Hepatic stellate cell (primary cell): ENCODE measurements at places on chromosomes 4 and X.
A peak's percentile ranks its signal among the peaks of the same experiment; 100 is the strongest.

GRCh38 chrX:68894142-68894512, 65.3 kb downstream of the EFNB1 start:
- no peak for DNase-seq

- DNase-seq: no peak
Measured at GRCh38 chr4:48862661-48863060, 31.8 kb downstream of the OCIAD1 start.

- no peak for DNase-seq
Measured at GRCh38 chrX:333611-334311, 15.2 kb upstream of the GTPBP6 start.

DNA sequence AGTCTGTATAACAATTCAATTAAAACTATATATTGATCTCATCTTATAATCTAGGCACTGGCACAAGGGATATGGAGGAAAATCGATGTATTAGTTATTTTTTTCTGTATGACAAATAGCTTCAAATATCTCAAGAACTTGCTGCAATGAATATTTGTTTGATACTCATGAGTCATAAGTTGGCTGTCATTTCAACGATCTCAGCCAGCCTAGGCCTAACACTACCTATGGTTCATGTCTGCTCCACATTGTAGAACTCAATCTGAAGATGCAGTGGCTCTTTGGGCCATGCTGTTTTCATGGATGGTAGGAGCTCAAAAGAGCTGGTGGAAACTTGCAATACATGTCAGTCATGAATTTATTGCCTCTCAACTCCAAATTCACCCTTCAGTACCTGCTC, 44.7 kb downstream of the MAGEB17 start:
- DNase-seq: no peak

GRCh38 chr4:148069895-148070178, 337.9 kb downstream of the ARHGAP10 start:
- no peak for DNase-seq

GRCh38 chrX:147917700-147918695, 6.3 kb downstream of the FMR1 start:
- DNase-seq: no peak

DNA sequence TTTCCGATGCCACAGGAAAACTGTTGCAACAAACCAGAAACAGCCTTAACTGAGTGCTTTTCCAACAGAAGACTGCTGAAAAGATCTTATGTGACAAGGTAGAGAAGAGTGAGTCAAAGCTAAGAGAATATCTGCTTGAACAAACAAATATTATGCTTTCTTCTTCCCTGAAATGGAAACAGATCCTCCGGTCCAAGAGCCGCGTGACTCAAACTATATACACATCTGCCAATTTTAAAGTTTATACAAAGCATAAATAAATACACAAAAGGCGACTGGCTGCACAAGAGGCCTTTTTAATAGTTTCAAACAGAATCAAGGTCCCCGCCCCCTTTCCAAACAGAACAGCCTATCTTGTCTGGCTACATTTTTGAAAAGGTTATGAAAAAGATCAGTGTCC, 329.7 kb upstream of the F9 start:
- no peak for DNase-seq

GRCh38 chr4:7788694-7789425, 150.8 kb downstream of the AFAP1 start:
- no peak for DNase-seq

- DNase-seq: no peak
Measured at GRCh38 chr4:41200486-41201017, 13.8 kb downstream of the APBB2 start.

DNA sequence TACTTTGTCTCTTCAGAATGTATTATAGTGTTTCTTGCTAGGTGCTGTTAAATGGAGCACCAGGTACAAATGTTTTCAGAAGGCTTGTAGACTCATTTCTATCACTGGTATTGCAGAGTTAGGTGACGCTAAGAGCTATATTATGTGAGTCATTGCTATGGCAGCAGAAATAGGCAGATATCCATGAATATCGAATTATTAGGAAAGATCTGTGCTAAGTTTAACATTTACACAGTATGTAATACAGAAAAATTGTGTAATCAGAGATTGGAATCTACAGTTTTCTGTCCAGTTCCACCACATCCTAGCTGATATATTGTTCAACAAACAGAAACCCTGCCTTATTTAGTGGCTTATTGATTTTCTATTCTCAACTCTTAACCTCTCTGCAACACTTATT, 1025.5 kb downstream of the STIM2 start:
- no peak for DNase-seq

DNA sequence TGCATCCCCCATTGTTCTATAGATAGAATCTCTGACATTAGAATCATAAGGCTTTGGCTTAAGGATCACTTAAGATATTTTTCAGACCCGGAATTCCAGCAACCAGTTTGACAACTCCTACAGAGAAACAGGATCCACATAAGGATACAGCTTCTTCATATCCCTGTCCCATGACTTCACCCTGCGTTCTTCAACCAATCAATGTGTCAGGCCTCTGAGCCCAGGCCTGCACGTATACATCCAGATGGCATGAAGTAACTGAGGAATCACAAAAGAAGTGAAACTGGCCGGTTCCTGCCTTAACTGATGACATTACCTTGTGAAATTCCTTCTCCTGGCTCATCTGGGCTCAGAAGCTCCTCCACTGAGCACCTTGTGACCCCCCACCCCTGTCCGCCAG, 85.1 kb downstream of the MFAP3L start:
- no peak for DNase-seq

- DNase-seq: no peak
Measured at GRCh38 chr4:139844459-139845036, 178.9 kb downstream of the MGST2 start.

GRCh38 chr4:108107729-108108382, 60.9 kb downstream of the LEF1 start:
- no peak for DNase-seq

DNA sequence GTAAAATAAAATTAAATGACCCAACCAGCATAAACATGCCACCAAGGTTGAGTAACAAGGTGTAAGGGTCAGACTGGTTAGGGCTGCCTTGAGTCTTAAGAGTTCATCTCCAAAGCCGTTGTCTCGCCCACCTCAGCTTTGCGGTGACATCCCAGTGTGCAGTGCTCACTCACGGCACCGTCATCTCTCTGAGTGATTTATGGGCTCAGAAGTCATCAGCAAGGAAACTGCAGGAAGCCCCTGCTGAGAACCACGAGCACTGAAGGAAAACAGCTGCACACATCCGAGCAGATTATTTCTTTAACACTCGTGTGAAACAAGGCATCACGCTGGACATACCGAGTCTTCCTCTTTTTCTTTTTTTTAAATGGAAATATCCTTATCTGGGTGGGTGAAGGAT, 411.1 kb downstream of the TRIML1 start:
- DNase-seq: no peak

DNA sequence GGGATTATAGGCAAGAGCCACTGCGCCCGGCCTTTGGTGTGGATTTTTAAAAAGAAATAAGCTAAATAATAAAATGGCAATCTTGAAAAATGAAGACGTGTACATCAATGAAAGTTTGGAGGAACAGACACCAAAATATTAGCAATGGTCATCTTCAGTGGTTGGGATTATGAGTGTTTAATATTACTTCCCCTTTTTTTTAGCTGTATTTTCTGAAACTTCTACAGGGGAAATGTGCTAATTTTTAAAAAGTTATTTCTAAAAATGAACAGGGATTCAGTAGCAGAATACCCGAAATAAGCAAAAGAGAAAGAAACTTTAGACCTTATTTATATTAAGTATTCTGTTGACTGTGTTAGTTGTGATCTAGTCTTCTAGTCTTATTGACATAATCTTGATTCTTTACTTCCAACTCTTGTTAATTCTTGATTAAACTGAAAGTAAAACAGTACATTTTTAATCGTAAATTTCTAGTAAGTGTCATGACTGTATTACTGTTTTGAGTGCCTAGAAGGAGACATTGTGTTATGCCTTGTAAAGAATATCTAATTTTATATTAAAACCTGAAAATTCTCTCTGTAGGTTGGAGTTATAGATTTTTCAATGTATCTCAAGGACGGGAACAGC, 51.3 kb downstream of the RUFY3 start:
- DNase-seq: no peak

GRCh38 chr4:137608085-137608484, 75.8 kb upstream of the PCDH18 start:
- no peak for DNase-seq

GRCh38 chr4:997375-998071, 4.3 kb upstream of the SLC26A1 start:
- peak; percentile 54 for DNase-seq

DNA sequence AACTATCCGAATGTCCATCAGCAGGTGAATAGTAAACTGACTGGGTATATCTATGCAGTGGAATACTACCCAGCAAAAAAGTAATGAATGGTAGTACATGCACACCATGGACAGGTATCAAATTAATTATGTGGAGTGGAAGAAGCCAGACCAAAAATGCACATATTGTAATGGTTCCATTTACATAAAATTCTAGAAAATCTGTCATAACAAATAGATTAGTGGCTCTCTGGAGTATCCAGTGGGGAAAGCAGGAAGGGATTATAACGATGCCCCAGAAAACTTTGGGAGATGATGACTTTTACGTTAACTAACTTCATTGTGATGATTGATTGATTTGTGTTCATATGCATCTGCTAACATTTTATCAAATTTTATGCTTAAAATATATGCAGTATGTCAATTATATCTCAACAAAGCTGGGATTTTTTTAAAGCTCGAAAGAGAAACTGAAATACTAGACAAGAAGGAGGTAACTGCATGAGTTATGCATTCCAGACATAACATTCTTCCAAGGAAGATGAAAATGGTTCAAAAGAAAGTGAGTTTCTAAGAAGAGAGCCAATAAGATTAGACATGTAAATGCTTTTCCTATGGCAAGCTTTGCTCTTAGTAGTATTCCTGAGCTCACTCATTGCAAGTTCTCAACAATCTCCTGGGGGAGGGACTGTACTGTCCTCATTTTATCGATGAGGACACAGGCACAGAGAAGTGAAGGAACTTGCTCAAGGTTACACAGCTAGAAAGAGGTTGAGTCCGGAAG, 58.6 kb upstream of the MSX1 start:
- no peak for DNase-seq

GRCh38 chr4:41934901-41935651, at the start of gene TMEM33:
Gene TMEM33 (plus strand): TSS chr4:41935429. CDS start chr4:41935485, 56 bp downstream.
- DNase-seq: peak; percentile 79
